ENCODE measurements at places on chromosomes 11 and 22.

- no peak for DNase-seq
Observed at GRCh38 chr11:115984228-115984627, 480.0 kb upstream of the CADM1 start.

DNA sequence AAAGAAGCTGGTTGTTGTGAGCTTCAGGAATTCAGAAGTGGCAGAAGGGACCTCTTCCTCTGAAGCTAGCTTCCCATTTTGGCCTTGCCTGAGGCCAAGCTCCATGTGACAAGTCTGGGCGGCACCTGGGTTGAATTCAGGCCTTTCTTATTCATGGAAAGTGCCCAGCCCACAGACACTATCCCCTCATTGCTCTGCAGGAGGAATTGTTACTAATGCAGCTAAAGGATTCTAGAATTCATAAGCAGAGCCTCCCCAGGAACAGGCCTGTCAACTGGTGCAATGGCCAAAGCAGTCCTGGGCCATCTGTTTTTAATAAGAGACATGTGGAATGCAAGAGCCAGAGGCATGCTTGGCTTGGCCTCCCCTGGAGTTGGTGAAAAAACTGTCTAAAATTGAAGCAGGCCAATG is 71.4 kb downstream of the SLC1A2 start:
- no peak for DNase-seq

DNA sequence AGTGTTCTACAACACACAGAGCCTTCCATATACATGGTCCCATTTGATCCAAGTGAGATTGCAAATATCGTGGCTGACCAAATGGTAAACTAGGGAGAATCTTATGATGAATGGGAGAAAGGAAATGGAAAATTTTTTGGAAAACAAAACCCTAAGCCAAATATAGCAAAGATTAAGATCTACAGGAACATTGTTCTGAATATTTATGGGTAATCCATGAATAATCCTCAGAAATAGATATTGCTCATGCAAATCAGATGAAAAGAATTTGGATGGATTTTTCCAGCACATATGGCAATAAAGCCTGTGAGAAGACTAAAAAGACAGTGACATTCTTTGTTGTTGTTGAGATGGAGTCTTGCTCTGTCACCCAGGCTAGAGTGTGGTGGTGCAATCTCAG is 21.7 kb upstream of the PRDM10 start:
- no peak for DNase-seq

DNA sequence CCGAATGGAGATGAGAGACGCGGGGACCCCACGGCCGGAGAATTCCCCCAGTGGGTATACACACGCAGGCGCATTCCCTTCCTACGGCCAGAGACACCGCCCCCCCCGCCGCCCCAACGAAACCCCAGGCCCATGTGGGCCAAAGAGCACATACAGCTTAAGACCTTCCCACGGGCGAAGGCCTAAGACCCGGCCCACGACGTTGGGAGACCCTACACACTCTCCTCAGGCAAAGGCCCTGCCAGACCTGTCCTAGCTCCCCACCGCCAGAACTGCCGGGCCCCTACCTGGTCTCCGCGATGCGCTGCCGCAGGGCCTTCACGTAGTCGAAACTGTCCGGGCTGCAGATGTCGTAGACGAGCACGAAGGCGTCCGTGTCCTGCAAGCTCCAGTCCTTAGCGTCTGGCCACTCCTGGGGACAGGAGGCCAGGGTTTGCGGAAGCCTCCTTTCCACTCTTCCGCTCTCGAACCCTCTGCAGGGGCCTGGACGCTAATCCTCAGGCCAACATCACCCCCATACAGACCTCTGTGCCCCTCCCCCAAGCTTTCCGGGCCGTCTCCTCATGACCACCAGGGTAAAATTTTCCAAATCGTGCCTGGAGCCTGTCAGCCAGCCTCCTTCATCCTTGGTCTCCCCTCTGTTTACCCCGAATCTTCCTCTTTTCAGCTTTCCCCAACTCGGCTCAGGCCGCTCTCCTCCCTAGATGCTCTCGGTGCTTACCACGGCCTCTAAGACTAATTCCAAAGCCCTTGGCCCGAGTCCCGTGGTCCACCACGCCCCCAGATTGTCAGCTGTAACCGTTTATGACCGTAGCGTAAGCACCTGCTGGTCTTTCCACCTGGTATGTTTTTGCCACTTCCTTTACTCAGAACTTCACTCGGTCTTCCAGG is 1.7 kb downstream of the RASL10A start:
- no peak for DNase-seq

- no peak for DNase-seq
Observed at GRCh38 chr11:106249617-106250239, 172.3 kb downstream of the AASDHPPT start.

GRCh38 chr11:84227970-84228665 is 942.0 kb upstream of the CCDC90B start:
- no peak for DNase-seq

- DNase-seq, result no peak
Observed at GRCh38 chr11:125132596-125132995, 21.2 kb upstream of the TMEM218 start.

DNA sequence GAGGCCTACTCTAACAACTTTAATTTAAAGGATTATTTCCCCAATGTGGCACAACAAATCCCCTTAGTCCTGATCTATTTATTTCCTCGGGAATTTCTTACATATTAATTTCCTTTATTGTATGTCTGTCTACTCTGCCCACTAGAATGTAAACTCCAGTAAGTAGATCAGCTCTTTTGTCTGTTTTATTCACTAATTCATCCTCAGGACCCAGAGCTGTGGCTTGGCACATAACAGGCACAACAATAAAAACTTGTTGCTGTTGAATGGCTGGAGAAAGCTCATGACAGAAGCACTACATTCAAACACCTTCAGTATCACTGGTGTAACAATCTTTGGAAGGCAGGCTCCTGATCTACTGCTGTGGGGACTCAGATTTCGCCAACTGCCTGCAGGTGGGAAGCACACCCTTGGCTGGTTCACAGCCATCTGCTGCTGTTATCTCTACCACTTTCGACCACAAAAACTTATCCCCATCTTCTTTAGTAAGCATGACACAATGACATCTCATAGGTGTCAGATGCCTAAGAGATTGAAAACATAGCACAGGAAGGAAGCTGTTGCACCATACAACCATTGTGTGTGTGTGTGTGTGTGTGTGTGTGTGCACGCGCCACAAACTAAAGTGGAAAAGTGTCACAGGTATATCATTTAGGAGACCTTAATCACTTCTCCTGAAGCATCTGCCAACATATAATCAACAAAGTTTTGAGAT is 11.9 kb downstream of the HIRA start:
- DNase-seq, result no peak

GRCh38 chr11:104713401-104713800 is 184.9 kb downstream of the CASP12 start:
- DNase-seq, result no peak

DNA sequence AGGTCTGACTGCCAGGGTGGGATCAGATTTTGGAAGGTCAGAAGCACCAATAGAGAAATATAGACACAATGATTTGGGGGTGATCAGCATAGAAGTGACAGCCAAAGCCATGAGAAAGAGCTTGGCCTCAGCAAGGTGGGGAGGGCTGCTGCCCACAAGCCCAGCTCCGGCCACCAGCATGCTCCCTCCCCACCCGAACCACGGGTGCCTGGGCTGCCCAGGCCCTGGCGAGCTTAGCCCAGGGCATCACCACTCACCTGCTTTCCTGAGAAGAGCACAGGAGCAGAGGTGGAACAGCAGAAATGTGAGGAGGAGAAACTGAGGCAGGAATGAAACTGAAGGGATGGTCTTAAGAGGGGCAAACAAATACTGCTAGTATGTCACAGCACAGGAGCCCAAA is 48.8 kb downstream of the LRFN4 start:
- no peak for DNase-seq

DNA sequence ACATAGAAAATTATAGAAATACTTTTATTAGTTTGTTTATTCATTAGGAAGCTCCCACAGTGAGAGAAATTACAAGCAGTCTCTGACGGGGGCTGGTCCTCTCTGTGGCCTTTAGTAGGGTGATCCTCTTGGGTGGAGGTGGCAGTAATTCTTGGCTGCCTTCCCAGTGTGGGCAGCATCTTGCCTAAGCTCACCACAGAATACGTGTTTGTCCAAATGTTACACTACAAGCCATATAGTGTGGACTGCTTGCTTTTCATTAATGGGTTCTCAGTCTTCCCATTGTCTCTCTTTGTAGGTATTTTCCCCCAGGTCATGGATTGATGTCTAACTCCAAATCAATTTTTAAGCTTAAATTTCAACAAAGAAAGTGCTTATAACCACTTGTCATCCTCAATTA is 43.3 kb downstream of the ENDOD1 start:
- DNase-seq, result no peak

- DNase-seq, result no peak
Observed at GRCh38 chr11:9821008-9821752, 157.3 kb downstream of the SWAP70 start.

GRCh38 chr11:708511-708910 is 2.5 kb downstream of the EPS8L2 start:
- no peak for DNase-seq

GRCh38 chr11:119847853-119848252 is 118.9 kb upstream of the NECTIN1 start:
- DNase-seq, result no peak

DNA sequence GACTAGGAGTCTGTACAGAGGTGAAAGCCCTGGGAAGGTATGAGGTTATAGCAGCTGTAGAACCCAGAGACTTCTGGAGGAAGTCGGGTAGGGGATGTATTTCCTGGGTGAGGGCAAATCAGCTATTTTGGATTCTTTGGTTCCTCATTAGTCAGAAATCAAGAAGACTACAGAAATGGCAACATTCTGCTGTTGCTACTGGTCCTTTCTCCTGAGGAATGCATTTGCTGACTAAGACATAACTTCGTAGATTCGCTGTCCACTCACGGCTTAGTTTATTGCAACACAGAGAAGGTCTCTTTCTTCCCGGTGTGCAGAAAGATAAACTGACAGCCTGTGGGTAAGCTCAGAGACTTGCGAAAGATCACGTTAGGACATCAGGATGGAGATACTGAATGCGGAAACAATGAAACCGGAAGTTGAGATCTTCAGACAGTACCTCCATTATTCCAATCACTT is 25.3 kb upstream of the SESN3 start:
- DNase-seq, result no peak

DNA sequence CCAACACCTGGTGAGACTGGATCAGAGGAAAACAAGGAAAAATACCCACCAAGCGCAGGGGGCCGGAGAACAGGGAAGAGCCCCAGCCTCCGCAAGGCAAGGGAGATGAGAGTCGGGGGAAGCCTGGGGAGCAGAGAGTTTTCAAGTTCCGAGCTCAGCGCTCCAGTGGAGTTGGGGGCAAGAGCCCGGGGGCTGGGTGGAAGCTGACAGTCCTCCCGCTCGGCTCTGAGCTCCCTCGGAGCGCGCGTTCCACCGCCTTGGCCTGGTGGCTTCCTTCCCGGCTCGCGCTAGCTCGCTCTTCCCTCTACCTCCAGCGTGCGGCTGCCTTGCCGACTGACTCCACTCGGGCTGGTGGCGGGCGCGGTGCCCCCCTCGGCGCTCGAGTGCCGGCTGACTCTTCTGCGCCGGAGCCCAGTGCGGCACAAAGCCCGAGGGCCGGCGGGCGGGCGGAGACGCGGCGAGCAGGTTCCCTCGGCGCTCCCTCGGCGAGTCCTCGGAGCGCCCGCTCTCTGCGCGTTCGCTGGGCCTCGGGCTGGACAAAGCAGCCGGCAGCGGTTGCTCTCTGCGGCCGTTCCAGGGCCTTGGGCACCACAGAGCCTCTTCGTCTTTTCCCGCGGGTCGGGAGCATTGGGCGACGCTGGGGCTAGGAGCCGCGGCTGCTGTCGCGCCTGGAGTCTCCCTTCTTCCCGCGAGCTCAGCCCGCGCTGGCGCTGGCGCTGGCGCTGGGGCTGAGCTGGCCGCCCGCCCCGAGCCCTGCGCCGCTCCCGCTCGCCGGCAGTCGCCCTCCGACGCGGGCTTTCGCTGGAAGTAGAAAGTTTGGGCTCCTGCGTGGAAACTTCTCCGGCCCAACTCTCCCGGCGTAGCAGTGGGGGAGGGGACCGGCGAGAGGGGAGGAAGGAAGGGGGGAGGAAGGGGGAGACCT is 1.0 kb downstream of the PAX6 start:
- DNase-seq, result no peak

- no peak for DNase-seq
Observed at GRCh38 chr11:128026596-128026995, 560.8 kb downstream of the ETS1 start.

- DNase-seq, result no peak
Observed at GRCh38 chr22:20221421-20222340, 46.4 kb downstream of the RTN4R start.

DNA sequence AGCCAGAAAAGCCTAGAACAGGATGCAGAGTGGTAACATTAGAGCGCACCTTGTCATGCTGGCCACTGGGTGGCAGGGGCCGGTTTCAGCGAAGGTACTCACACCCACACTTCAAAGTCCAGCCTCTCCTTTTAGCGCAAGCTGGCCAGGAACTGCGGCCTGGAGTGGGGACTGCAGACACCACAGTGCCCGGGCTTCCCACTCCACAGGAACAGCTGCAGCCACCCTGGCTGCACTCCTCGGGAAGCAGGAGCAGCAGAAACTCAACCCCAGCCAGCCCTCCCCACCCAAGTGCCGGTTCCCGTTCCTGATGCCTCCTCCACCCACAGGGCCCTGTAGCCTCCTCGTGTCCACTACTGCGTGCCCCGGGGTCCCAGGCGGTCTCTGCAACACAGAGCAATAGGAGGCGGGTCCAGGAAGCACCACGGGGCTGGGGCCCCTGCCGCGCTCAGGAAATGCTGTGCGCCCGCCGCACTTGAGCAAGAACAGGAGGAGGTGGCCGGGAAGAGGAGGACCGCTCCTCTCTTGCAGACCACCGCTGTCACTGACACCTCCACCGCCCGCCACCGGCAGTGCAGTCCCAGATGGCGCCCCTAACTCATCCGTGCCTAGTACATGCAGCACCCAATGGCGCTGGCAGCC is 2.2 kb downstream of the RFPL2 start:
- DNase-seq, result no peak

GRCh38 chr11:23919455-23919854 is 577.4 kb upstream of the LUZP2 start:
- DNase-seq, result no peak

DNA sequence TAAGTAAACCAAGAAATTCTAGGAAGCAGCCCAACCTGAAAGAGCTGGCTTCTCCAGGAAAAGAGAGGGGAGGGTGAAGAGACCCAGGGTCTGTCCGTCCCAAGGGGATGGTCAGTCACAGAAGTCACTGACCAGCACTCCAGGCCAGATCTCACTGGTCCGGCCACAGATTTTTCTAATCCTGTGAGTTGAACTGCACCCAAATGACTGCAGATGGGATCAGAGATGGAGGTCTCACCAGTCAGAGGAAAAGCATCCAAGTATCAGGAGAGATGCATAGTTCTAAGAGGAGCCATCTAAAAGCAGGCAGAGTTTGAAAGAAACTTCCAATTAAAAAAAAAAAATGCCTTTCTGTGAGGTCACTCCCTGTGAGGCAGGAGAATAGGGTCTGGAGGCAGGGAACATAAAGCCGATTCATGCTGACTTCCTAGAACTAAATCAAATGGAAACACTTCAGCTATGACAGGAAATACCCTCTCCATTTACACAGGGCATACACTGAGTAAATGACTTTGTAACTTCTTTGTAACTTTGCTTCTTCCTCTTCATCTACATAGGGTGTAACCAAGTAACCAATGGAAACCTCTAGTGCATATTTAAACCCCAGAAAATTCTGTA is 144.5 kb downstream of the CCDC34 start:
- DNase-seq, result no peak

GRCh38 chr11:123197711-123198110 is 2.7 kb upstream of the CLMP start:
- DNase-seq, result no peak
